ENCODE measurements at places on chromosomes 4 and X. TPM values are rescaled to one million over a fixed set of nuclear protein-coding genes. Genes with fewer than 3 reads are reported as not detected.

DNA sequence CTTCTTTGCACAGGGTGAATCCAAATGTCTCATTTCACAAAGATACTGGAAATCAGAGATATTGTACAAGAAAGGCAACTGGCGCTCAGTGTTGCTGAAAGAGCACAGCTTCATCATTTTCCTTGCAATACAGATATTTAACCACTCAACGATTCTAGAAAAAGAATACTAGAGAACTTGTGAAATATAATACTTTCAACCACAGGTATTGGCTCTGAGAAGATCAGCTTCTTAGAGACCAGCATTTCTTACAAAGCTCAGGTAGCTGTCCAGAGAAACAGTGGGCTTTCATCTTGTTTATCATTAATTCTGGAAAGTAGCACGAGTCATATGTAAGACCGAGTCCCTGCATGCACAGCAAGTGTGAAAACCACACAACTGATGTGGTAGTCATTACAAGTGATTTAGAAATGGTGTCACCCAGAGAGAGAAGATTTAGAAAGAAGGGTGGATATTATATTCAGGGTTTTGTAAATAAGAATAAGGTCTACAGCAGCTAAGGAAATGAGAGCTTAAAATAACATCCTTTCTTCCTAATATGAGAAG lies 7.8 kb upstream of the PPARGC1A start:
- no peaks in the 10 kb centered on the region for H3K36me3 ChIP-seq
- H3K4me1 ChIP-seq, result peaks cover 3% of the 10 kb centered on the region
- no peak overlapping the region for H3K4me3 ChIP-seq
- no peak overlapping the region for H3K27ac ChIP-seq
- H3K27me3 ChIP-seq, result no peaks in the 10 kb centered on the region
- no peak for DNase-seq

DNA sequence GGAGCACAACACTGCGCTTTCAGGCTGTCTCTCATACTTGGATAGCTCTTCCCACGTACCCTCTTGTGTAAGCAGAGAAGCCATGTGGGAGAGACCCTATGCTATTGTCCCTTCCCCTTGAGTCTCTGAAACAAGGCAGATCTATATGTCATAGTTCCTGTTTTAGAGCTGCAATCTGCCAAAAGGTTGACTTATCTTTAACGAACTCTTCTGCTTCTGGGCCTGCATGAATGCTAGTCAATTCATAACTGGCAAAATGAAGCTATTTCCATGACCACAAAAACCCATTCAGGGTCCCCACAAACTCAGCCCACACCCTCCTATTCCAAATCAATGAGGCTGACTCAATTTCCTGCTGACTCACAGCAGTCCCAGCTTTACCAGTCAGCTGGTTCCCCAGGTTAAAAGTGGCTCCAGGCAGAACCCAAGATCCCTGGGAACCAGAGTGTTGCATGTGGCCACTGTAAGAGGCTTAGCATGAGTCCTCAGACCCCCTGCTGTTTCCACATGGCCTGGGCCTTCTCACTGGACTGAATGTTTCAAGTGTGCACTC lies 25.3 kb upstream of the SOD3 start:
- no peak for DNase-seq
- no peak overlapping the region for H3K27ac ChIP-seq
- H3K4me1 ChIP-seq, result peaks cover 4% of the 10 kb centered on the region
- no peaks in the 10 kb centered on the region for H3K27me3 ChIP-seq
- no peak overlapping the region for H3K4me3 ChIP-seq
- no peaks in the 10 kb centered on the region for H3K36me3 ChIP-seq

DNA sequence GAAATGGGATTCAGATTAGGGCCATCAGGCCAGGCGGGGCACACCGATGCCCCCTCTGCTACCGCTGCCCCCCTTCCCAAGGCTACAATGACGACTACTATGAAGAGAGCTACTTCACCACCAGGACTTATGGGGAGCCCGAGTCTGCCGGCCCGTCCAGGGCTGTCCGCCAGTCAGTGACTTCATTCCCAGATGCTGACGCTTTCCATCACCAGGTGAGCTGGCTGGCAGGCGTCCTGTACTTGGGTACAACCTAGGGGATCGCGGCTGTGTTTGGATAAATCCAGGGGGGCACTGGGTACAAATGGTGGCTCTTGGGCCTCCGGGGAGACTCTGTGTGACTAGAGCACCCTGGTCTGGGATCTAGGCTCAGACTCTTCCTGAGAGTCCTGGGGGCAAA lies 1.1 kb downstream of the EMD start:
- H3K36me3 ChIP-seq, result no peaks in the 10 kb centered on the region
- no peak for DNase-seq
- H3K4me1 ChIP-seq, result peaks cover 20% of the 10 kb centered on the region
- H3K4me3 ChIP-seq, result peak overlapping the region; percentile 78

- no peaks in the 10 kb centered on the region for H3K27me3 ChIP-seq
- peaks cover 18% of the 10 kb centered on the region for H3K4me1 ChIP-seq
- DNase-seq, result no peak
- H3K27ac ChIP-seq, result no peak overlapping the region
Measured at GRCh38 chr4:156790866-156791265, 180.7 kb downstream of the PDGFC start.

GRCh38 chrX:110741213-110741796 lies 54.3 kb downstream of the CHRDL1 start:
- no peaks in the 10 kb centered on the region for H3K4me1 ChIP-seq
- H3K36me3 ChIP-seq, result no peaks in the 10 kb centered on the region
- no peak overlapping the region for H3K27ac ChIP-seq
- H3K27me3 ChIP-seq, result no peaks in the 10 kb centered on the region
- no peak for DNase-seq

DNA sequence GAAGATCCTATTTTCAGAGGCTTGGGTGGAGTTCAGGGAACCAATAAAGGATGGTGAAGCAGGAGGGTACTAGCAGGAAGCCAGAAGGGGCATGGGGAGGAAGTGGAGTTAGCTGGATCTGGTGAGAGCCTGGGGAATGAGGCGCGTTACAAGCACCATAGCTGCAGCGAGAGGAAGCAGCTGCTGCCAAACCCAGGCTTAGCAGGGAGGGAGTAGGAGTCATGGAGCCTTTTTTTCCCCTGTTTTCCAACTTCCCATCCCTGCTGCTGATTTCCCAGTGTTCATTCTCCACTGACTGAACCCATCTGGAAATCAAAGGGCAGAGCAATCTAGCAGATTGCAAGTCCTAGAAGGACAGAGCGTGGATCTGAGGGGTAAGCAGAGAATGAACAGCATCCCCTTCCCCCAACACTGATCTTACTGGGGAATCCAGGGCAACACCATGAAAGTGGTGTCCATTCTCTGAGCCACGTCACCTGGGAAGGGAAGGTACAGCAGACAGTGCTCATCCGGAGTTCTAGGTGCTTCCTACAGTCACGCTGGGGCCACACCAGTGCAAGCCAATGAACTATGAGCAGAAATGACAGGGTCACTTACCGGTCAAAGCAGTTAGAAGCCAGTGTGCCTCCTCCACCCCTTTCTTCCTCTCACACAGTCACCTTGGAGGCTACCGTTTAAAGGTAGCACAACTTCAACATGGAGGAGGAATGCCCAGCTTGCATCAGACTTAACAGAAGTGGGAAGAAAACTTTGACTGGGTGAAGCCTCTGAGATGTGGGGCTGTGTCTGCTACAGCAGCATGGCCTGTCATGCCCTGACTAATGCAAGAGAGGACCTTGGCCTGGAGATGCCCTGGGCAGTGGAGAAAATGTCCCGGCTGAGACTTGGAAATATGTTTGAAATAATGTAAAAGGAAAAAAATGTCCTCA lies 36.7 kb downstream of the SMIM20 start:
- no peak overlapping the region for H3K4me3 ChIP-seq
- no peak for DNase-seq
- H3K27me3 ChIP-seq, result peaks cover 13% of the 10 kb centered on the region
- H3K36me3 ChIP-seq, result no peaks in the 10 kb centered on the region
- no peak overlapping the region for H3K27ac ChIP-seq

DNA sequence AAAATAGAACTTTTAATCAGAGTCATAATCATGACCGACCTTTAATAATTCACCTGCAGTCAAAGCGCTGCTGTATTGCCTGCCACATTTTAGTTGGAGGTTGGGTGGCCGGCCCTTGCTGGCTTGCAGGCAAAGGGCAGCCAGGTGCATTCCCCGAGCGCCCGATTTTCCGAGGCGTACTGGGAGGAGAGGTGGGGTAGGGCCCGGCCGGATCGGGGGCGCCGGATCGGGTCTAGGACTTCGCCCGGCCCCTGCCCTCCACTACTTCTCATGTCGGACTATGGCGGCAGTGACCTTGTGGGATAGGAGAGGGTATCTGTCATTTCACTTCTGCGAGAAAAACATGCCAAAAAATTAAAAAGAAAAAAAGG lies 2.5 kb upstream of the RS1 start:
- no peaks in the 10 kb centered on the region for H3K4me1 ChIP-seq
- H3K4me3 ChIP-seq, result peak overlapping the region; percentile 70
- peak overlapping the region; percentile 18 for H3K27ac ChIP-seq
- H3K27me3 ChIP-seq, result no peaks in the 10 kb centered on the region
- no peaks in the 10 kb centered on the region for H3K36me3 ChIP-seq
- no peak for DNase-seq

- DNase-seq, result no peak
- H3K36me3 ChIP-seq, result no peaks in the 10 kb centered on the region
- H3K27ac ChIP-seq, result no peak overlapping the region
- H3K4me3 ChIP-seq, result no peak overlapping the region
- H3K4me1 ChIP-seq, result no peaks in the 10 kb centered on the region
Measured at GRCh38 chrX:7244405-7244804, 96.5 kb upstream of the PUDP start.

GRCh38 chrX:40772290-40772689 lies 36.9 kb upstream of the MED14 start:
- no peak for DNase-seq
- no peak overlapping the region for H3K4me3 ChIP-seq
- no peaks in the 10 kb centered on the region for H3K27me3 ChIP-seq
- H3K27ac ChIP-seq, result no peak overlapping the region

DNA sequence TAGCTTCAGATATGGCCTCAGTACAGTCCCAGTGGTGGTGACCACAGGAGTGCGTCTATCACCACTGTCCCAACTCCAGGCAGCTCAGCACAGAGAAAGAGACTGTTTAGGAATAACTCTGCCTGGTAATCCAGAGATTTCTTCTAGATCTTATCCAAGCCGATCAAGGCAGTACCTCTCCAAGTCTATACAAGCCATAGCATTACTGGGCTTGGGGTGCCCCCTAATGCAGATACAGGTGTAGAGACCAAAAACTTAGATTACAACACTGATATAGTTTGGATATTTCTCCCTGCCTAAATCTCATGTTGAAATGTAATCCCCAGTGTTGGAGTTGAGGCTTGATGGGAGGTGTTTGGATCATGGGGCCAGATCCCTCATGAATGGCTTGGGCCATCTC lies 100.9 kb downstream of the PTCHD1 start:
- DNase-seq, result no peak
- H3K4me1 ChIP-seq, result no peaks in the 10 kb centered on the region
- no peaks in the 10 kb centered on the region for H3K27me3 ChIP-seq
- no peaks in the 10 kb centered on the region for H3K36me3 ChIP-seq
- H3K4me3 ChIP-seq, result no peak overlapping the region

GRCh38 chrX:71994601-71995000 lies 84.0 kb downstream of the NHSL2 start:
- H3K4me3 ChIP-seq, result no peak overlapping the region
- H3K36me3 ChIP-seq, result no peaks in the 10 kb centered on the region
- H3K27ac ChIP-seq, result no peak overlapping the region
- no peaks in the 10 kb centered on the region for H3K4me1 ChIP-seq
- DNase-seq, result no peak

- peaks cover 20% of the 10 kb centered on the region for H3K4me1 ChIP-seq
- no peak for DNase-seq
- no peak overlapping the region for H3K4me3 ChIP-seq
- H3K27ac ChIP-seq, result no peak overlapping the region
- H3K36me3 ChIP-seq, result no peaks in the 10 kb centered on the region
Measured at GRCh38 chr4:184980261-184980660, 38.0 kb upstream of the HELT start.

DNA sequence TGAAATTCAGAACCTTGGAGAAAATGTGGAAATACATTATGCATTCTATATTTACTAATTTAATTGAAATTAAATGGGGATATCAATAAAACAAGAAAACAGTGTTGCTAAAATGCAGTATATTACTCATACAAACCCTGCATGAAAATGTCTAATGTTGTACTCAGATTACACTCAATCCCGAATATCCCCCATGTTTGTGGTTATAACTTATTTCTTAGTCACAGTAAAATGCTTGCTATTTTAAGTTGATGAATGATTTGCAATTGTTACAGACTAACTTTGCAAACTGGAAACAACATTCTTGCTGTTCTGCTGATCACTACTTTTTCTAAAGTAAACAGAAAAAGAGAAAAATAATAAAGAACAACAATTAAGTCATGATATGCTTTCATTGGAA lies 33.1 kb upstream of the ANXA10 start:
- H3K4me1 ChIP-seq, result no peaks in the 10 kb centered on the region
- H3K27me3 ChIP-seq, result no peaks in the 10 kb centered on the region
- no peaks in the 10 kb centered on the region for H3K36me3 ChIP-seq
- H3K4me3 ChIP-seq, result no peak overlapping the region

- H3K36me3 ChIP-seq, result no peaks in the 10 kb centered on the region
- no peak overlapping the region for H3K4me3 ChIP-seq
- no peaks in the 10 kb centered on the region for H3K4me1 ChIP-seq
Measured at GRCh38 chrX:106875151-106875550, 28.0 kb downstream of the RIPPLY1 start.

GRCh38 chr4:83362492-83363329 lies 28.1 kb upstream of the HPSE start:
- no peaks in the 10 kb centered on the region for H3K27me3 ChIP-seq
- no peak for DNase-seq
- H3K4me1 ChIP-seq, result peaks cover 4% of the 10 kb centered on the region
- H3K27ac ChIP-seq, result no peak overlapping the region

DNA sequence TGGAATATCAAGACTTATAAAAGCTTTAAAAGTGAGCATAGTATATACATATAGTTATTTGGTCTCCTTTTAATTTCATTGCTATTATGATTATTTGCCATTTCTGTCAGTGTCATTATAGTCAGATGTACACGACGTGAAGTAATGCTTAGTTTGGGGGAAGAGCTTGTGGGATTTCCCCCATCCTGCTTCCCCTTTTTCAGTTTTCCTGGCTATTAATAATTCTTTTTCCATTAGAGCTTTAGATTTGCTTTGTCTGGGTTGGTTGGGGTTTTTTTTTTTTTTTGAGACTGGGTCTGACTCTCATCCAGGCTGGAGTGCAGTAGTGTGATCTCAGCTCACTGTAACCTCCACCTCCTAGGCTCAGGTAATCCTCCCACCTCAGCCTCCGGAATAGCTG lies 5.4 kb downstream of the ABCE1 start:
- no peak overlapping the region for H3K27ac ChIP-seq
- no peaks in the 10 kb centered on the region for H3K27me3 ChIP-seq
- no peak for DNase-seq
- no peak overlapping the region for H3K4me3 ChIP-seq
- peaks cover 27% of the 10 kb centered on the region for H3K36me3 ChIP-seq
- peaks cover 31% of the 10 kb centered on the region for H3K4me1 ChIP-seq

GRCh38 chr4:78870056-78870455 lies 69.2 kb downstream of the PAQR3 start:
- H3K27ac ChIP-seq, result no peak overlapping the region
- H3K4me3 ChIP-seq, result no peak overlapping the region
- H3K27me3 ChIP-seq, result no peaks in the 10 kb centered on the region
- no peaks in the 10 kb centered on the region for H3K4me1 ChIP-seq

- H3K4me3 ChIP-seq, result no peak overlapping the region
- H3K27ac ChIP-seq, result no peak overlapping the region
- no peaks in the 10 kb centered on the region for H3K27me3 ChIP-seq
- no peaks in the 10 kb centered on the region for H3K4me1 ChIP-seq
- H3K36me3 ChIP-seq, result no peaks in the 10 kb centered on the region
Measured at GRCh38 chrX:8639949-8640475, 91.9 kb downstream of the ANOS1 start.

The WNK3 gene
- total RNA-seq, result 0.34 TPM

The AR gene
- total RNA-seq, result 13.0 TPM

The SHISA3 gene
- not detected for total RNA-seq

The TKTL1 gene
- total RNA-seq, result 0.24 TPM

The ASB12 gene
- total RNA-seq, result not detected

The XAGE1A gene
- not detected for total RNA-seq

The SUPT20HL2 gene
- total RNA-seq, result not detected

The P2RY10 gene
- not detected for total RNA-seq

The GPR50 gene
- total RNA-seq, result not detected

The PLXNB3 gene
- 21.3 TPM for total RNA-seq

All from suprapubic skin (tissue), 4 donors.